Right ventricle myocardium superior (tissue), 1 donor: ENCODE measurements at places on chromosomes 11 and 22. TPM values are rescaled to one million over a fixed set of nuclear protein-coding genes. Genes with fewer than 3 reads are reported as not detected.

DNA sequence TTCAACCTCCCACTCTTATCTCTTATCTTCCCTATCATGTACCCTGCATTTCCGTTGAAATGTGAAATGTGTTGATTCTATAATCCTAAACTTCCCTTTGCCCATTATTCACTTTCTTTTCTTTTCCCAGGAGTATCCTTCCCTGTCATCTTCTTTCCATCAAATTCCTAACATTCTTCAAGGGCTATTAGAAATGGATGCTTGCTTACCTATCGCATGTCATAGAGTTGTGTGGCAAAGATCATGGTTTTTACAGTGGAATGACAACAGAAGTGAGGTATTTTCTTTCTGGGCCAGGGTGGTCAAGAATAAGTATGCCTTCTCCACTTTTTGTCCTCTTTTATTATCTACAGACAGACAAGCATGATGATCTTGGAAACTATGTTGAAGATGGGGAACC is 124.4 kb upstream of the SLC5A12 start:
- no peak for DNase-seq

DNA sequence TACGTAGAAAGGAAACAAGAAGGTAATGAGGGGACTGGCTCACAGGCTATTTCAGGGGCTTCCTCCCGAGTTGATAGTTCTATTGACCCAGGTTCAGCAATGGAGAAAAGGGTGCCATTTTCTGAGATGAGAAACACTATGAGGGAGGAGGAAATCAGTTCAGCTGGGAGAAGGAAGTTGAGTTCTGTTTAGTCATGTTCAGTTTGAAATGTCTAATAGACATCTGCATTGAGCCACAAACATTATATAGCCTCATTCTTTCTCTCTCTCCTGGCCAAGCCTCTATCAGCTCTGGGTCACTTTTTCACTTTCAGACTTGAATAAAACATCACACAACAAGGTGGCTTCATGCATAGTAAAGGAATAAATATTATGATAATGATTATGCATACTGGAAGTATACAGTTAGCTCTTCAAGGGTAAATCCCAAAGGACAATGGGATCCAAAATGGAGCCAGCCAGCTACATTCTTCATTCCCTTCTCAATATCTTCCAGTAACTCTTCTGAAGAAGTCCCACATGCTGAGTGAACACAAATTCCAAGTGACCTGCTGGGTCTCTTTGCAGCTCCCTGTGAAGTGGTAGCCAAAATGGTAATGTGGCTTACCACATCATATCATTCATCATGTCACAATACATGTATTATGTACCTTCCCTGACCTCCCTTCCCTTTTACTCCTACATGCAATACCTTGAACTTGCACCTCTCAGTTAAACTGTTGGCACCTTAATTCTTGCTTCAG is 80.9 kb upstream of the CD44 start:
- no peak for DNase-seq

DNA sequence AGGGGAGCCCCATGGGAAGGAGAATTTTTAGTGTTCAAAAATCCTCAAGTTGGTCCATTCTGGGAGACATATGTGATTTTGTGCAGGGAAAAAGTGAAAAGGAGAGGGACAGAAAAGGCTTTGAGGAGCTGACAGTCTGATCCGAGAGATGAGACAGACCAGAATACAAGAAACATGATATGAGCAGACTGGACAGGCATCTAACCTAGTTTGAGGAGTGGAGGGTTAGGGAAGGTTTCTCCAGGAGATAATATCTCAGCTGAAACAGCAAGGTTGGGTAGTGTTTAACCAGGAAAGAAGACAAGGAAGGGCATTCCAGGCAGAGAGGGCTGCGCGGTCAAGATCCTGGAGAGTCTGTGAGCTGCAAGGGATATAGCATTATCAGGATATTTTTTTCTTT is 101.4 kb upstream of the NCAM1 start:
- DNase-seq = no peak

DNA sequence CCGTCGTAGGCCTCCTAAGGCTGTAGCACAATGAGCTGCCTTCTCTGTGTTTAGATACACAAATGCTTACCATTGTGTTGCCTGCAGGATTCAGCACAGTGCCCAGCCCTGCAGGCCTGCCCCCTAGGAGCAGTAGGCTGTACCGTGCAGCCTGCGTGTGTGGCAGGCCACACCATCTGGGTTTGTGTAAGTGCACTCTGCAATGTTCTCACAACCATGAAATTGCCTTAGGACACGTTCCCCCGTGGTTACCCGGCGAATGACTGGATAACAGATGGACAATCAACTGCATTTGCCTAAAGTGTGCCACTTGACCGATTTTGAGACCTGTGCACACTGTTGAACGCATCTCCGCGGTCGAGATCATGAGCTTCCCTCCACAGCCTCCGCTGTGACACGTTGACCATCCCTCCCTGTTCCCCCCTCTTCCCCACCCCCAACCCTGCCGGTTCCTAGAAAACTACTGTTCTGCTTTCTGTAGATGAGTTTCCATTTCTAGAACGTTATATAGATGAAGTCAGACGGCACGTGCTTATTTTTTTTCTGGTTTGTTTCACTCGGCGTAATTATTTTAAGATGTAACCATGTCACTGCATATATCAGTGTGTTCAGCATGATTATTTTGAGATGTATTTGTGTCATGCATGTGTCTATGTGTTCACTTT is 22.2 kb upstream of the CTSD start:
- DNase-seq = no peak

- no peak for DNase-seq
These were observed 65.4 kb downstream of the LINC01488 start for GRCh38 chr11:69546735-69547370.

- DNase-seq = peak; percentile 13
These were observed 89.5 kb upstream of the FGF3 start for GRCh38 chr11:69908511-69909220.

- no peak for DNase-seq
These were observed 14.7 kb downstream of the SSH3 start for GRCh38 chr11:67317888-67318555.

DNA sequence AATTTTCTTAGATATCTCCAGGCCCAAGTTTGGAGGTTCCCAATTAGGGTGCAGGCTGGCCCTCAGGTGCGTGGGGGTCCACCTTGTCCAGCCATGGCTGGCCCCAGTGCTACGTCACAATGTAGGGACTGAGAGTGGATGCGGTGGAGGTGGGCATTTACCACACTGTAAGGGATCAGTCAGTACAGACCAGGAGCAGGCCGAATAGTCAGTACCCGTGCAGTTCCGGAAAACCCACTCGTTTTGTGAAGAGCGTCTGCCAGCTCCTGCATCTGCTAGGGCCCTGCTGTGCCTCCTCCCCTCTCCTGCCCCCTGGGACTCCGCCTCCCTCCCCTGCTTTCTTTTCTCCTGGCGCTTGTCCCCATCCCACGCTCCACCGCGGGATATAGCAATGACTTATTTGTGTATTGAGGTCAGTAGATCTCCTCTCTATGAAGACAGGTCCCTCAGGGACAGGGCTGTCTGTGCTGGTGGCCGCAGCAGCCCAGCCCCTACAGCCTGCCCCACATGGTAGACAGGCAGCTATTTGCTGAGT is 50.4 kb upstream of the SEPTIN5 start:
- DNase-seq = peak; percentile 73

The OR4A16 gene
- total RNA-seq = not detected
